Articular chondrocyte of knee joint (primary cell): ENCODE measurements at places on chromosomes 5 and 9. TPM values are rescaled to one million over a fixed set of nuclear protein-coding genes. Genes with fewer than 3 reads are reported as not detected.

TPRN gene
- 5.4 and 6.1 TPM in 2 replicates for total RNA-seq

PITX1 gene
- 162 and 175 TPM in 2 replicates for total RNA-seq

MAMDC4 gene
- total RNA-seq = 0.39 and 0.76 TPM in 2 replicates

ACOT12 gene
- not detected in 2 replicates for total RNA-seq

FOXD4L3 gene
- total RNA-seq = not detected in 2 replicates
